NCI-H1048 (cell line): ENCODE measurements at places on chromosomes 4 and X.

DNA sequence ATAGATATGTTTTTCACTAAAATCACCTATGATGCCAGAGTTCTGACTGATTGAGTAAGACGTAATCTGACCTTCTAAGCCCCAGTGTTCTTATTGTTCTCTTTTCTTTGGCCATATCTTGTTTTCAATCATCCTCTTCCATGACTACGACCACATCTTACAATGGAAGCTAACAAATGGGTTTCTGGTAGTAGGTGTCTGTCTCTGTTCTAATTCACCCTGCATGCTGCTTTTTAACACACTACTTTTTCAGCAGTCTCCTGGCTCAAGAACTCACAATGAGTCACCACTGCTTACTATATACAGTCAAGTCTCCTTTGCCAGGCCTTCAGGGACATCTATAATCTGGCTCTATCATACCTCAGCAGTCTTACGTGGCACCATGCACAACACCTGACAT is 146.1 kb downstream of the NEXMIF start:
- DNase-seq, result no peak

DNA sequence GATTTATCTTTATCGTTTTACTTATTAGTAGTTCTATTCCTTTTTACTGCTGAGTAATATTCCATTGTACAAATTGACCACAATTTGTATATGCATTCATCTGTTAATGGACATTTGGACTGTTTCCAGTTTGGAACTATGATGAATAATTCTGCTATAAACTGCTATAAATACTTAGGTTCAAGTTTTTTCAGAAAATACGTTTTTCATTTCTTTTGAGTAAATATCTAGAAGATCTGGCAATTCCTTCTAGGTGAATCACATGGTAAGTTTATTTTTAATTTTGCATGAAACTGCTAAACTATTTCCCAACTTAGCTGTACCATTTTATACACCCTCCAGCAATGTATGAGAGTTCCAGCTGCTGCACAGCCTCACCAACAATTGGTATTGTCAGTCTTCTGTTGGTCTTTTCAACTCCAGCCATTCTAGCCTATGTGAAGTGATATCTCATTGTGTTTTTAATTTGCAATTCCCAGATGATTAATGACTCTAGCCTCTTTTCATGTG is 22.2 kb downstream of the LIN54 start:
- no peak for DNase-seq

- DNase-seq, result no peak
These were observed 862.8 kb downstream of the TRIML1 start for GRCh38 chr4:189001971-189002450.

- DNase-seq, result no peak
These were observed 10.1 kb upstream of the ADH1A start for GRCh38 chr4:99300934-99301333.

DNA sequence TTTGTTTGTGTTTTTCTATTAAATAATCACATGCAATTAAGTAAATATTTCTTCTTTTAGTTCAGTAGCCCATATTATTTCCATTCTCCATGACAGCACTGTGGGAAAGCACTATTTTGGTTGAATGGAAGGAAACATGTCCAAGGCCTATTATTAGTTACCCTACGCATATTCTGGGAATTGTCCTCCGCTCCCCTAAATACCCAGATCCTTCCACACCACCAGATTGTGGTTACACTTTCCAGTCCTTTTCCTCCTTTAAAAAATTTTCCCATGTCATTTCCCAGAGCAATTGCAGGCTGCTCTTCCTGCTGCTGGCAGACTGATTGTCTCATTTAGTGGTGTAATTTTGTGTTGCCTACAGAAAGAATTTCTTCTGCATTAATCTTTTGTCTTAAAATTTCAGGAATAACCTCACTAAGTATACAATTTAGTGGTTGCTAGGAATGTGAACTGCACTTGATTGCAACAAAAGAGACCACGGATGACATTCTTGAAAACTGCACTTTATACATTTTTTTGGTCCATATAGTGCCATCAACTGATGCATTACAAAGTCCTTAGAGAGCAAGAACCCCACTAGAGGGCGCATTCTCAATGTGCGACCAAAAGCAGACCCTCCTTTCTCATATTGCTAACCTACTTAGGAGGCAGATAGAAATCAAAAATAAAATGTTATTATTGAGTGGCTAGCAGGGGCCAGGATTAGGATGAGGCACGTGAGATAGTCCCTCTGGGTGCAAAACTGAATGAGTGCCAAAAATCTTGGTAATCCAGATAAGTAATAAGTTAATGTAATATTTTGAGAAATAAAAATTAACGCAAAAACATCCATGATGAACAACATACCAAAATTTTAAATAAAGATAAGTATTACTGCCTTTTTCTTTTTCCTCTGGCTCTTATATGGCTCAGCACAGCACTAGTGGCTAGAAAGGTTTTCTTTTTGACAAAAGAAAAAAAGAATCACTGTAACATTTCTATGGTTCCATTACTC is 98.8 kb upstream of the IQCM start:
- DNase-seq, result no peak
